ENCODE measurements at places on chromosomes 13 and 19. TPM values are rescaled to one million over a fixed set of nuclear protein-coding genes. Genes with fewer than 3 reads are reported as not detected.

Gene C19orf33
- 811 TPM for total RNA-seq

Gene CEACAM16
- total RNA-seq = 0.24 TPM

Gene CGB3
- not detected for total RNA-seq

Gene FFAR1
- not detected for total RNA-seq

Gene PTPRS
- total RNA-seq = 27.0 TPM

Gene FCER2
- not detected for total RNA-seq

Gene USHBP1
- not detected for total RNA-seq

Gene PGLYRP2
- total RNA-seq = not detected

Gene DENND1C
- total RNA-seq = 0.23 TPM

Gene FAM124A
- 2.1 TPM for total RNA-seq

Measured in A549 treated with CORT108297 at 1 μM for 4 hours (cell line).